ENCODE measurements at places on chromosomes 12 and 14.

DNA sequence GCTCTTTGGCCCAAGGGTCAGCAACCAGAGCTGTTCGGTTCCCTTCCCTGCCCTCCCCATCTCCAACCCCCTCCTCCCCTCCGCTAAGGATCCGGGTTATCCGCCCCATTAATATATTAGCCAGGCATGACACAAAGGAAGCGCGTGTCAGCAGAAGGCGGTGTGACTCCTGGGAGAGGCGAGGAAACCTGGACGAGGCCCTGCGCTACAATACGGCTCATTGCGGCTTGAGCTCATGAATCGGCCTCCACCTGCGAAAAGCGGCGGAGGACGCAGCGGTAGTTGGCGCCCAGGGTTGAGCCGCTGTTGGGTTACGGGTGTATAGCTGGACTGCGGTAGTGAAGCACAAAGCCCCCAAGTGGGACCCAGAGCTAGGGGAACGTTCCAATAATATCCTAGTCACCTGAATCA is 9.9 kb downstream of the FOXA1 start:
- no peak for DNase-seq

- DNase-seq = peak; percentile 24
Observed at GRCh38 chr12:117972301-117972700, 3.5 kb upstream of the KSR2 start.

- DNase-seq = no peak
Observed at GRCh38 chr12:101567918-101568317, 26.9 kb upstream of the MYBPC1 start.

DNA sequence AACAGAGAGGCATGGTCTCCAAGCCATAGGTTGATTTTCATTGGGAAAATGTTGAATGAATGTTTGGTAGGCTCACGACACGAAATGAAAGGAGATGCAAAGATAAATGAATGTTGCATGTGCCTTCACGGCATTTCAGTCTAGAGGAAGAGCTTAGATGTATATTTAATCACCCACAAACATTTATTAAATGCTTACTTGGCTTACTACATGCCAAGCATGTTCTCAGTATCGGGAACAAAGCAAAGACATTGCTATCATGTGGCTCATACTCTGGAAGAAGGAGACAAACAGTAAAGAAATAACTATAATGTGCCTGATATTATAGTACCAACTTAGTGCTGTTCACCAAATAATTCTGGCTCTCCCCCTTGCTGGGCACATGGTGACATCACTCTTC is 133.5 kb downstream of the LLPH start:
- DNase-seq = no peak

- DNase-seq = peak; percentile 85
Observed at GRCh38 chr14:69713209-69713781, 53.6 kb upstream of the SRSF5 start.

DNA sequence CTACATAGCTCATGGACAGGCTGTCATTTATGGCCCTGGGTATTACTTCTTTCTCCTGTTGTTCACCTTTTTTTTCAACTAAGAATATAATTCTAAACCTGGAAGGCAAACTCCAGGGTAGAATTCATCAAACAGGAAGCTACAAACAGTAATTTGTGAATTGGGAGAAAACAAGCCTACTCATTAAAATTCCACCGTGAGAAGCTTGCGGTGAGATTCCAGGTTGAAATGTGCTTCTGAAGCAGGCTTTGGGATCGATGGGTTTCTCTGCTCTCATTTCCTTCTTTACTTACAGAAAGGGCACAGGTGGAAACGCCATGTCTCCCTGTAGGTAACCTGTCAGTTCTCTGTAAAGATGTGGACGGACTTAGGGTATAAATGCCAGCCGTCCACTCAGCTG is 257.5 kb downstream of the TMEM132C start:
- DNase-seq = no peak
